ENCODE measurements at places on chromosomes 5 and 9.
A peak's percentile ranks its signal among the peaks of the same experiment; 100 is the strongest.

DNA sequence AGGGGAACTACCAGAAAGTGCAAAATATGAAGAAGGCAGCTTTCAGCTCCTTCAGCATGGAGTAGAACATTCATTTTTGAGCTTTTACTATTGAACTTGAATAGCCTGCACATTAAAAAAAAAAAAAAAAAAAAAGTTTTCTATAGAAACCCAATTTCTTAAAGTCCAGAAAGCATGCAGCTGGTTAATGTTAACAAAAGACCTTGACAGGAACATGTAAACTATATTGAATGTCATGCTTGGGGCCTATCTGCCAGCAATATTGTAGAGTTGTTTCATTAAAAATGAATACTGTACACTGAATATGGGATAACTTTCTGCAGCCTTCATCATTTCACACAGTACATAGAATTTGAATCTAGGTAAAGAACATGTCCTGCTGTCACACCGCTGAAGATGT lies 230.6 kb downstream of the NFIB start:
- no peak for DNase-seq

DNA sequence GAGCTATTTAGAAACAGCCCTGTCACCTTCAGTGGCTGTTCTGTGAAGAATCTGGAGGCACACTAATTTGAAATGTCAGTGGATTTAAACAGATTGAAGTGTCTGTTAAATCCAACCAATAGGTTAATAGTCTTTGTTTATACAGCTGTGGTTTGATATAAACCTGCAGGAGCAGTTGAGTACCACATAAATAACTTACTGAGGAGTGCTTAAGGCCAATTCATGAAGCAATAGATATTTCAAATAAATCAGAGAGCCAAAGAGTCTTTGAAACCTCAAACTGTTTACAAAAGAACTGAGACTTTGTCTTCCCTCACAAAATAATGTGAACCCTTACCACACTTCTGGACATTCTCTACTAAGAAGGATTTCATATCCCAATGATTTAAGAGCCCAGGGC lies 111.9 kb downstream of the FEM1C start:
- DNase-seq = peak; percentile 29

DNA sequence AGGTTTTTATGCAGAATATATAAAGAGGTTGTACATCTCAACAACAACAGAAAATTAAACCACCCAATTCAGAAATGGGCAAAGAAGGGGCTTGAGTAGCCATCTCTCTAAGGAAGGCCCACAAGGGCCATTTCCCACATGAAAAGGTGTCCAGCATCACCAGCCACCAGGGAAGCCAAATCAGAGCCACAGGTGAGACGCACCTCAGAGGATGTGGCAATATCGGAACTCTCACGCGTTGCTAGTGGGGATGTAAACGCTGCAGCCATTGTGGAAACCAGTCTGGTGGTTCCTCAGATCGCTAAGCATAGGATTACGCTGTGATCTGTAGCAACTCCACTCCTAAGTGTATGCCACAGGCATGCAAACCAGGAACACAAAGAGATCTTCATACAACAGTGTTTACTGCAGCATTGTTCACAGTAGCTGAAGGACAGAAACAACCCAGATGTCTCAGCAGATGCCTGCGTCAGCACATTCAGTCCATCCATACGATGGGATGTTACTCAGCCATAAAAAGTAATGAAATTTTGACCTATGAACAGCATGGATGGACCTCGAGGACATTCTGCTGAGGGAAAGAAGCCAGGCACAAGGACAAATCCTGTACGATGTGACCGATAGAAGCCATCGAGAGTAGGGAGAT lies 84.3 kb upstream of the CACNA1B start:
- DNase-seq = no peak

GRCh38 chr9:134875371-134875770 lies 5.2 kb upstream of the FCN2 start:
- DNase-seq = no peak

GRCh38 chr9:79007701-79008483 lies 563.9 kb upstream of the TLE4 start:
- DNase-seq = no peak

DNA sequence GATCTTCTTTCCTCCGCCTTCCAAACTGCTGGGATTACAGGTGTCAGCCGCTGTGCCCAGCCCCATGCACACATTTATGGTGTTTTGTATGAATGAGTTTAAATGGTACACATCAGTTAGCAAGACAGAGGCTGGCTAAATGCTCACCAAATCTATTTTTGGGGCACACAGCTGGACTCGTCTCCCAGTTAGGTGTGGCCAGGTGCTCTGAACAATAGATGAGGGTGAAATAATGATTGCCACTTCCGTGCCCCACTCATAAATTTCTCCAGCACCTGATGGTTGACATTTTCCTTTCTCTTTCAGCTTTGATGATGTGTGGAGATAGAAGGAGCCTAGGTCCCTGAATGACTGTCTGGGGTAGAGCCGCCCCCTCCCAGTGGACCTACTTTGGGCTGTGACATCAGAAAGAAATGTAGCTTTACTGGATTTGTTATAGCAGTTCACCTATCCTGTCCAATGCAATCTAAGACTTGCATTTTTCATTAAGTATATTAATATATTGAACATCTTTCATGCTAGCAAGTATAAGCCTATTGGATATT lies 8.6 kb upstream of the RAPGEF1 start:
- DNase-seq = no peak
